Lung (tissue), 17 donors: ENCODE measurements at places on chromosomes 5 and 9. TPM values are rescaled to one million over a fixed set of nuclear protein-coding genes. Genes with fewer than 3 reads are reported as not detected.
A peak's percentile ranks its signal among the peaks of the same experiment; 100 is the strongest.

GRCh38 chr9:108182950-108183381 is 672.8 kb downstream of the ACTL7B start:
- H3K4me1 ChIP-seq, result peaks cover 1% of the 10 kb centered on the region
- no peak overlapping the region for H3K27ac ChIP-seq
- no peak for DNase-seq
- no peaks in the 10 kb centered on the region for H3K27me3 ChIP-seq

GRCh38 chr5:94627191-94627590 is 8.7 kb downstream of the SLF1 start:
- no peak overlapping the region for H3K27ac ChIP-seq
- H3K36me3 ChIP-seq, result peaks cover 19% of the 10 kb centered on the region
- no peaks in the 10 kb centered on the region for H3K4me1 ChIP-seq
- no peaks in the 10 kb centered on the region for H3K27me3 ChIP-seq
- DNase-seq, result no peak

DNA sequence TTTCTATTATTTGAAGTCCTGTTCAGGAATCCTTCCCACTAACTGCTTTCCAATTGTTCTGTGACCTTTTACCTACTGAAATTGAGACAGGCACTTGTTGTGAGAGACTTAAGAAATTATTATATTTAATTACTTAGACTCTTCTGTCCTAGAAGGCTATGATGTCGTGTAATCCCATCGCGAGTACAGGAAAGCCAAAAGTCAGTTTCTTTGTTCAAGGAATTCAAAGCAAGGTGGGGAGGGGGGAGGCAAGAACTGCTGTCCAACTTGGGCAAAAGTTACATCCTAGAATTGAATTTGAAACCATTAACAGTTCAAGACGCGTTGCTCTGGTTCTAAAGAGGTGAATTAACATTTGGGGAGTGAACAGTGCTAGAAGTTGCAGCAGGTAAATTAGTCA is 17.9 kb downstream of the NDUFA8 start:
- H3K36me3 ChIP-seq, result peaks cover 25% of the 10 kb centered on the region
- H3K4me1 ChIP-seq, result no peaks in the 10 kb centered on the region
- no peak for DNase-seq
- no peak overlapping the region for H3K4me3 ChIP-seq
- no peaks in the 10 kb centered on the region for H3K27me3 ChIP-seq

Gene ABCA1
- total RNA-seq, result 19.1 TPM

DNA sequence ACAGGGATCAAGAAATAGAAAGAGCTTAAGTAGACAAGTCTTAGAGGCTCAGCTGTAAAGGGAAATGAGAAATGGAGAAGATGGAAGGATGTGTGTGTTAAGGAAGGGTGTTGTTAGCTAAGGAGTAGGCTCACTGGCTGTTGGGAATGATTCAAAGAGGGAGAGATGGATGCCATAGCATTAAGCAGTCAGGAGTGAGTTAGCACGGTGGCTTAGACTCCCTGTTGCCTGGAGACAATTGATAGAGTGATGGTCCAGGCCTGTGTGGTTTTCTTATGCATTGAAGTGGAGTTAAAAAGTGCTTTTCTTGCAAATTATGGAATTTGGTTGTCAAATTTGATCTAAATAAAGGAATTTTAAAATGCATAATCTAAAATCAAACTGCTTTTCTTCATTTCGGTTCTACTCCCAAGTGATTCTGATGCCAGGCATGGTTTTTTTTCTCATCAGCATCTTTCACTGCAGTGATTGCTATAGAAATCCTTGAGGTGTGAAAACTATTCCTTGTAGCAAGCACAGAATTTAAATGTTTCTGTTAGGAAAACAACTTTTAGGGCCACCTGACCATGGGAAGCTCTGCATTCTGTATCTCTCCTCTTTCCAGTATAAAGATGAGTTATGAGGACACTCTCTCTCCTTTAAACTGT is 214.7 kb downstream of the ADCY2 start:
- H3K27ac ChIP-seq, result no peak overlapping the region
- H3K27me3 ChIP-seq, result no peaks in the 10 kb centered on the region
- H3K4me3 ChIP-seq, result no peak overlapping the region
- no peak for DNase-seq
- no peaks in the 10 kb centered on the region for H3K4me1 ChIP-seq

- H3K4me1 ChIP-seq, result no peaks in the 10 kb centered on the region
- DNase-seq, result peak; percentile 60
Observed at GRCh38 chr9:136339173-136339957, 12.0 kb downstream of the GPSM1 start.

DNA sequence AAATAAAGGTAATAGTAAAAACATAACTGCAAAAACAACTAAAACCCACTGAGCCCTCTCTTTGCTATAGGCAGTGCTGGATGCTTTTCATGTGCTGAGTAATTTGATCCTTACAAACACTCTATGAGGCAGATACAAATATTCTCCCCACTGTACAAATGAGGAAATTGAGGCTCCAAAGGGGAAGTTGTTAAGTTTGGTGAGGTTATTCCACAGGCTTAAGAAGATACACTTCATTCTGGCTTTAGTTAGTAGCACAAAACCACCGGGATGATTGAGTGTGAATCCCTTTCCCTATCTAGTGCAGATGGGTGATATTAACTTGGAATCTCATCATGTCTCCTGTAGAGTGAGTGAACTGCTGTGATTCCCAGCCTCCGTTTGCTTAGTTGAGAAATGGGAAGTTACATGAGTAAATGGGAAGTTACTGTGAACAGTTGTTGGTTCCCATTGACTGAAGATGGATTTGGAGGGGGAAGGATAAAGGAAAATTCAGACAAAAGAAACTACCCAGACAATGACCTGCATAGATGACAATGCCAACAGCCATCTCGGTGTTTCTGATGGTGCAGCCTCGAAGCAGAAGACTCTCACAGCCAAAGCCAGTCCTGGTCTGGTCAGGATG is 208.3 kb downstream of the ATP10B start:
- H3K27ac ChIP-seq, result no peak overlapping the region
- H3K4me1 ChIP-seq, result no peaks in the 10 kb centered on the region
- no peak for DNase-seq
- H3K36me3 ChIP-seq, result no peaks in the 10 kb centered on the region
- H3K4me3 ChIP-seq, result no peak overlapping the region

DNA sequence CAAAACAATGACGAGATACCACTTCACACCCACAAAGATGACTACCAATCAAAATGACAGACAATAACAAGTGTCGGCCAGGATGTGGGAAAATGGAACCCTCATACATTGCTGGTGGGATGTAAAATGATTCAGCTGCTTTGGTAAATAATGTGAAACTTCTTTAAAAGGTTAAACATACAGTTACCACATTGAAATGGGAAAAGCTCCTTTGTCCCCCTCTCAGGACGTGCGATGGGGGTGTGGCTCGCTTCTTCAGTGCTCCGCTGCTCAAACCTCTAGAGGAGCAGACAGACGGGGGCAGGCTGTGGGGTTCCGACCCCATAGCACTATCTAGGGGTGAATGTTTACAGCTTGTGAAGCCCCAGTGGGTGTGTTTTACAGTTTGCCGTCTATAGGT is 8.0 kb upstream of the PLPP6 start:
- H3K4me1 ChIP-seq, result no peaks in the 10 kb centered on the region
- DNase-seq, result no peak
- no peaks in the 10 kb centered on the region for H3K27me3 ChIP-seq
- no peak overlapping the region for H3K4me3 ChIP-seq
- no peak overlapping the region for H3K27ac ChIP-seq

Gene KIF4B
- not detected for total RNA-seq

DNA sequence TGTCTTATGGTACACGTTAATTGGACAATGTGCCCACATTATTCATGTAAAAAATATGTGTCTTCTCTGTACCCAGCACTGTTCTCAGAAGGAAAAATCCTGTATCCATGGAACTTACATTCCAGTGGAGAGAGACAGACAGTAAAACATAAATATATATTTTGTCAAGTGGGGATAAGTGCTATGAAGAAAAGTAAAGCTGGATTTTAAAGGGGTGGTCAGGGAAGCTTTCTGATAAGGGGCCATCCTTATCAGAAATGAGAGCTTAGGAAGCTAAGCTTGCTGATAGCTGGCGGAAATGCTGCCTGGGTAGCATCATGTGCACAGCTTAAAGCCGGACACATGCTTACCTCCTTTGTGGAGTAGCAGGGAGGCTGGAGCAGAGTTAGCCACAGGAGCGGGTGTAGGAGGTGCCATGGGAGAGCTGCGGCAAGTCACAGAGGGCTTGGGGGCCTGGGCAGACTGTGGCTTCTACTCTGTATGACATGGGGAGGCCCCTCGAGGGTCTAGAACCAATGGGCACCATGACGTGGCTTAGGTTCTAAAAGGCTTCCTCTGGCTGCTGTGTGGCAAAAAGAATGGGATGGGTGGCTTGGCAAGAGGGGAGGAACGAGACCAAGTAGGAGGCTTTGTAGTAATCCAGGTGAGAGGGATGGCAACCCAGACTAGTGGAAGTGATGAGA is 141.7 kb downstream of the FGF1 start:
- H3K27ac ChIP-seq, result peak overlapping the region; percentile 5
- H3K27me3 ChIP-seq, result no peaks in the 10 kb centered on the region
- no peaks in the 10 kb centered on the region for H3K36me3 ChIP-seq
- no peak overlapping the region for H3K4me3 ChIP-seq
- DNase-seq, result no peak

DNA sequence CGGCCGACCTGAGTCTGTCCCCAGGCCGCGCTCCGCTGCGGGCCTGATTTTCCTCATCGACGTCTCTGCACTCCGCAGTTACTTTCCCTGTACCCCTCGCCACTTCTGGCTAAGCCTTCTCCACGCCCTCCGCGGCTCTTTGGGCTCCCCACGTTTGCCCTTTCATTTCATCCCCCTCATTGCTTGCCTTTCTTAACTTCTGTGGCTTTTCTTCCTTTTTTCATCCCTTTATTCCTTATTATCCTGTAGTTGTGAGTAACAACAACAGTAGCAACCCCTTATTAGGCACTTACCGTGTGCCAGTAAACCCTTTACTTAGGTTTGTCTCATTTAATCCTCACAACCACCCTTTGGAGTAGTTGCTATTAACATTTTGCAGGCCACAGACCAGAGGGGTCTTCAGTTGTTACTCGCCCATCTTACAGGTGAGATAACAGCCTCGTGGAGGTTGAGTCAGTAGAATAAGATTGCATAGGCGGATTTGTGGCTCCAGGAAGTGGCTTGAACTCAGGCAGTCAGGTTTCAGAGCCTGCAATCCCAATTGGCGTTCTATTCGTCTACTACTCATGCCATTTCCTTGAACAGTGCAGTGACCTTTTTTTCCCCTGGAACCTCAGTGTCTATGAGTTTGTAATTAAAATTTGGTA is 724 bp downstream of the TCERG1 start:
- H3K4me3 ChIP-seq, result peak overlapping the region; percentile 96
- peaks cover 17% of the 10 kb centered on the region for H3K4me1 ChIP-seq
- peak overlapping the region; percentile 88 for H3K27ac ChIP-seq

DNA sequence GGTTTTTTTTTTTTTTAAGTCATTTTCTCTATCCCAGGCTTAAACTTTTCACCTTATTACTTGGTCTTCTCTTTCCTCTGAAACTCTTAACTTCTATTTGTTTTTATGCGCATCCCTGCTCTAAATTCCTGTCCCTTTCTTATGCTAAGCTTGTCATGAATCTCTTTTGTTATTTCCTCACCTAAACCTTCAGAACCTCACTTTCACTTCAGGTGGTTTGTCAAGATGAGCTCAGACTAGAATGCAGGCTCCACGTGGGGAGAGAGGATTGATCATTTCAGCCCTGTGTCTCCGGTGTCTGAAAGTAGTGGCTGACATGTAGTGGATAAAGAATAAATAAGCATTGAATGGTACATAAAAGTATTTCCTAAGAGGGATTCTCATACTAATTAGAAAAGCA is 63.6 kb downstream of the ANXA1 start:
- no peak for DNase-seq
- H3K27me3 ChIP-seq, result no peaks in the 10 kb centered on the region
- H3K4me3 ChIP-seq, result no peak overlapping the region
- no peaks in the 10 kb centered on the region for H3K4me1 ChIP-seq
- H3K36me3 ChIP-seq, result no peaks in the 10 kb centered on the region

DNA sequence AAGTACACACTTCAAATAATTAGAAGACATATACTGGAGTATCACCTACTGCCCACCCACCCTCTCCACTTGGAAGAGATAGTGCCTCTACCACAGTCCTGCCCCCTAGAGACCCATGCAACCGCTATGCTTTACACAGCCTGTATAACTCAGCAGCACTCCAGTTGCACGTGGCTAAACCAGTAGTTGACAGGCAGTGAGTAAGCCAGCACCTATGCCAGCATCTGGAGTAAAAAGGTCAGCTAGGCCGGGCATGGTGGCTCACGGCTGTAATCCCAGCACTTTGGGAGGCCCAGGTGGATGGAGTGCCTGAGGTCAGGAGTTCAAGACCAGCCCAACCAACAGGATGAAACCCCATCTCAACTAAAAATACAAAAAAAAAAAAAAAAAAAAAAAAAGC is 356.4 kb downstream of the NR2F1-AS1 start:
- H3K4me1 ChIP-seq, result peaks cover 5% of the 10 kb centered on the region
- DNase-seq, result no peak
- no peak overlapping the region for H3K27ac ChIP-seq
- H3K36me3 ChIP-seq, result no peaks in the 10 kb centered on the region

Gene FRRS1L
- 1.2 TPM for total RNA-seq

GRCh38 chr9:136059851-136060670 is 35.0 kb downstream of the NACC2 start:
- peaks cover 3% of the 10 kb centered on the region for H3K4me1 ChIP-seq
- peaks cover 2% of the 10 kb centered on the region for H3K36me3 ChIP-seq
- peak; percentile 36 for DNase-seq
- no peak overlapping the region for H3K4me3 ChIP-seq
- H3K27me3 ChIP-seq, result no peaks in the 10 kb centered on the region

DNA sequence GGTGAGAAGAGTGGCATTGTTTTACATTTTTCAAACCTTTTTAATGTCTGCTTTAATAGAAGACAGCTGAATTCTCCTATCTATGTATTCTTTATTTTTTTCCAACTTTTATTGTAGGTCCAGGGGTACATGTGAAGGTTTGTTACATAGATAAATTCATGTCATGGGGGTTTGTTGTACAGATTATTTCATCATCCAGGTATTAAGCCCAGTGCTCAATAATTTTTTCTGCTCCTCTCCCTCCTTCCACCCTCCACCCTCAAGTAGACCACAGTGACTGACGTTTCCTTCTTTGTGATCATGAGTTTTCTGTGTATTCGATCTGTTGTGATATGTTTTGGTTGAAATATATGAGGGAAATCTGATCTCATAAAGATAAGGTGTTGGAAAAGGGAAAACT is 1.7 kb upstream of the SREK1 start:
- no peak overlapping the region for H3K27ac ChIP-seq
- H3K4me1 ChIP-seq, result peaks cover 4% of the 10 kb centered on the region
- DNase-seq, result no peak
- no peak overlapping the region for H3K4me3 ChIP-seq
- peaks cover 9% of the 10 kb centered on the region for H3K36me3 ChIP-seq

DNA sequence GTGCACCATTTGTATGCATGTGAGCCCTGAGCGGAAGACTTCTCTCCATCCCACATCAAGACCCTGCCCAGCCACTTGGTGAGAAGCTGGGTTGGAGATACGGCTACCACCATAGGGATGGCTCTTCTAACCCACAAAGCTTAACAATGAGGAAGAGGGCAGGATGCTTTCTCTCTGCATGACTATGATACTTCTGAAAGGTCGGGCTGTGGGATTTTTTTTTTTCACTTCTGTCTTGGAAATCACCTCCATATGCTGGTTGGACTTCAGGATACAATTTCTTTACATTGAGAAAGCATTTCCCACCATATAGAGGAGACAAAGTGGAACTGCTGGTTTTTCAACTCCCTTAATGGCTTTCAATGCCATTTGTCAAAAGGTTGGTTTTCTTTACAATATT is 30.5 kb downstream of the ZNF366 start:
- H3K27me3 ChIP-seq, result no peaks in the 10 kb centered on the region
- no peak for DNase-seq
- no peaks in the 10 kb centered on the region for H3K4me1 ChIP-seq
- no peak overlapping the region for H3K27ac ChIP-seq
- no peak overlapping the region for H3K4me3 ChIP-seq
- H3K36me3 ChIP-seq, result no peaks in the 10 kb centered on the region

Gene YTHDC2
- total RNA-seq, result 21.4 TPM

Gene TLX3
- not detected for total RNA-seq

Gene AQP7
- 3.9 TPM for total RNA-seq

Gene PRRT1B
- total RNA-seq, result 7.9 TPM
